ENCODE measurements at places on chromosomes 4 and X. TPM values are rescaled to one million over a fixed set of nuclear protein-coding genes. Genes with fewer than 3 reads are reported as not detected.

DNA sequence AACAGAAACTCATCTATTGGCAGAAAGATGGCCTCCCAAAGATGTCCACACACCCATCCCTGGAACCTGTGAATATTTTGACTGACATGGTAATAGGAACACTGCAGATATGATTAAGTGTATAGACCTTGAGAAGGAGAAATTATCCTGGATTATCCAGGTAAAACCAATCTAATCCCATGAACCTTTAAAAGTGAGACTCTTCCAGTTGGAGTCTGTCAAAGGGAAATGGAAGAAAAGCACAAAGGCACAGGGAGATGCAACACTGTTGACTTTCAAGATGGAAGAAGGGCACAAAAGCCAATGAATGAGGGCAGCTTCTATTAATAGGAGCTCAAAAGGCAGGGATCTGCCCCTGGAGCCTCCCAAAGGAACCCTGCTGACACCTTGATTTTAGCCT lies 83.0 kb downstream of the AMELX start:
- no peak for DNase-seq

DNA sequence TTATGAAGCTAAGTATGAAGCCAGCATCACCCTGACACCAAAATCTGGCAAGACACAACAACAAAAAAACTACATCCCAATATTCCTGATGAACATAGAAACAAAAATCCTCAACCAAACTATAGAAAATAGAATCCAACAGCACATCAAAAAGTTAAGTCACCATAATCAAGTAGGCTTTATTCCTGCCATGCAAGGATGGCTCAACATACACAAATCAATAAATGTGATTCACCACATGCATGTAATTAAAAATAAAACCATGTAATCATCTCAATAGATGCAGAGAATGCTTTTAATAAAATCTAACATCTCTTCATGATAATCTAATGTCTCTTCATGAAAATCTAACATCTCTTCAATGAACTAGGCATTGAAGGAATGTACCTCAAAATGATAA lies 249.4 kb upstream of the GK2 start:
- no peak for DNase-seq

DNA sequence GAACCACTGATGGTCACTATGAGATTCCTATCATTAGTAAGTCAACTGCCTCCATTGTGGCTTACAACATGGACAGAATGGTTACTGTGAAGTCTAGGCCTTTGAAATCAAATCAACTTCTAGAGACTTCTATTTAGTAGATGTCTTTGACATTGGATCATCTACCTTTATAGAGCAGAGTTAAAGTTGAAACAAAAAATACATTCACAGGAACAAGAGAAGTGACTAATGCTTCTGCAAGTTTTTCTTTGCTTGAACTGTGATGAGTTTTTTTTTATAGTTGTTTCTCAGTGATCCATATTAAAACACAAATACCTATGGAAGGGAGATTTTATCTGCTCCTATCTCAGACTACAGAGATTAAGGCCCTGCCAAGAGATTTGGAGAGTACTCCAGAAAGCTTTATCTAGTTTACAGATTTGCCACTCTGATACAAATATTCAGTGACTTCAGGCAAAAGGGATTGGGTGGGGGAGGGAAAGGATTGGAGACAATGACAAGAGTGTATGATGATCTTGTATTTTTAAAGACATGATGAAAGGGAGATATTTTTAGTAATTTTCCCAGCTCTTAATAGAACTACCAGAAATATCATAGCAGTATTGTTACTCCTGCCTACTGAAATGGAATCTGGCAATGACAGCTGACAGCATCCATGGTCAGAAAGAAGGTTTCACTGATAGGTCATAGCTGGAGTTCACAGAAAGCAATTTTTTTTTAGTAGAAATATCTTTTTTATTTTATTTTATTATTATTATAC lies 16.0 kb upstream of the EPGN start:
- DNase-seq: no peak

DNA sequence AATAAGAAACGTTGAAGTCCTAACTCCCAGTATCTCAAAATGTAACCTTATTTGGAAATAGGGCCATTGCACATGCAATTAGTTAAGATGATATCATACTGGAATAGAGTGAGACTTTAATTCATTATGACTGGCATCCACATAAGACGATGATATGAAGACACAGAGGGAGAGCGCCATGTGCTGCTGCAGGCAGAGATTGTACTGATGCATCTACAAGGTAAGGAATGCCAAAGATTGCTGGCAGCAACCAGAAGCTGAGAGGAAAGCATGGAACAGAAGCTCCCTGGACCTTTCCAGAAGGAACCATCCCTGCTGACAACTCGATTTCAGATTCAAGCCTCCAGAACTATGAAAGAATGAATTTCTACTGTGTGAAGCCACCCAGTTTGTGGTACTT lies 697.0 kb upstream of the INTU start:
- DNase-seq: no peak

Gene GYPE
- total RNA-seq: not detected

Gene COX7B
- total RNA-seq: 472 TPM

- no peak for DNase-seq
Measured at GRCh38 chrX:3134316-3134945, 93.2 kb downstream of the ARSF start.

GRCh38 chr4:22984390-22984789 lies 291.7 kb downstream of the GBA3 start:
- no peak for DNase-seq

Gene MAGEA2
- not detected for total RNA-seq

DNA sequence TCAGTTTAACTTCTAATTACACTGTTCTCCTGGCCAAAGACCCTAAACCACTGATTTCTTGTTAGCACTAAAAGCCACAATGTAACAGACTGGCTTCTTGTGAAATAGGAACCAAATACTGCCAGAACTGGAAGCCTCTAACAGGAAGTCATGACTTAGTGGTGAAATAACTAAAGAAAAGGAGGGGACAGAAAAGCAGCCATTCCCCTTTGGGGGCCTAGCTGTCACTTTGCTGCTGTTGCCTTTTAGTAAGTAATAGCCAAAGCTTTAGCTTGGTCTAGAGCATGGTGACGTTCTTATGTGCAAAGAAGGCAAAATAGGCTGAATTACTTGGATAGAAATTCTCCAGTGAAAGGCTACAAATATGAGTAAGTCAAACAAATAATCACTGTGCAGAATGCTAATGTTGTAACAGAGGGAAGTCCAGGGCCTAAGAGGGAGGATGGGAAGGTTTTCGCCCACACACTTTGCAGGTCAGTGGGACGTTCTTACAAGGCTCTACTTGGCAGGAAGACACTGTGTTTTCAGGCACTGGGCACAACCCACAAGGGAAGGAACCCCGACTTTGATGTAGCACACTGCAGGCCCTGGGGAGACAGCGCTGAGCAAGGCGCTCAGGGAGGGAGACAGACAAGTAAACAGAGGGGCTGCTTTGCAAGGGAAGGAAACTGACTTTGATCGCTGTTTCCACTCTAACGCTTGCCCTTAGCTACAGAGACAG lies 16.7 kb downstream of the GAB3 start:
- DNase-seq: no peak

Gene TSPAN7
- total RNA-seq: 122 TPM

- no peak for DNase-seq
Measured at GRCh38 chrX:55130481-55130880, 41.7 kb downstream of the PAGE2 start.

DNA sequence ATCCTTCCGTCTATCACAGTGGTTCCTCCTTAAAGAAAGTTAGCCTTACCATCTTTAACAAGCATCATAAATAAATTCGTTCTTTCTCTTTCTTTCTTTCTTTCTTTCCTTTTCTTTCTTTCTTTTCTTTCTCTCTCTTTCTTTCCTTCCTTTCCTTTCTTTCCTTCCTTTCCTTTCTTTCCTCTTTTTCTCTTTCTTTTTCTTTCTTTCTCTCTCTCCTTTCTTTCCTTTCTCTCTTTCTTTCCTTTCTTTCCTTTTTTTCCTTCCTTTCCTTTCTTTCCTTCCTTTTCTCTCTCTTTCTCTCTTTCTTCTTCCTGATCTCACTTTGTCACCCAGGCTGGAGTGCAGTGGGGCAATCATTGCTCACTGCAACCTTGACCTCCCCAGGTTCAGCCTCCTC lies 60.4 kb downstream of the ENPP6 start:
- no peak for DNase-seq

DNA sequence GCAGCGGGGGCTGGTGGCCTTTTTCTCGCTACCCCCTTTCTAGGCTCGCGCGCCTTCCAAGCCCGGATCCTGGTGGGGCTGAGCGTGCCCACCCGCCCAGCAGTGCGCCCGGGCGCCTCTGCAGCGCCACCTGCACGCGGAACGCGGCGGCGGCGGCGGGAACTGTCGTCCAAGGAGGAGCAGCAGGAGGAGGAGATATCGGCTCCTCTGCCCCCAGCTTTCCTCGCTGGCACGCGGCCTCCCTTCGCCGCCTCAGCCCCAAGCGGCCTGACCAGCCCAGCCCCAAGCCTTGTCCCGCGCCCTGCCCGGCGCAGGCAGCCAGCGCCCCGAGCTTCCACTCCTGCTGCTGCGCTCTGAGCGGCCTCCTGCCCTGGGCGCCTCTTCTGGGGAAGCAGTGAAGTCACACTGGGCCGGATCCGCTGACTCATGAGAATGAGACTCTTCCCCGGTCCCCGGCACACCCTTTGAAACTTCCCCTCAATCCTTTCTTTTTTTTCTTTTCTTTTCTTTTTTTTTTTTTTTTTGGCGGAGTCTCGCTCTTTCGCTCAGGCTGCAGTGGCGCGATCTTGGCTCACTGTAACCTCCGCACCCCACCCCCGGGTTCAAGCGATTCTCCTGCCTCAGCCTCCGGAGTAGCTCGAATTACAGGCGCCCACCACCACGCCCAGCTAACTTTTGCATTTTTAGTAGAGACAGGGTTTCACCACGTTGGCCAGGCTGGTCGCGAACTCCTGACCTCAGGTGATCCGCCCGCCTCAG lies 10.6 kb upstream of the ELF4 start:
- DNase-seq: peak; percentile 88

Gene DDX53
- total RNA-seq: not detected

DNA sequence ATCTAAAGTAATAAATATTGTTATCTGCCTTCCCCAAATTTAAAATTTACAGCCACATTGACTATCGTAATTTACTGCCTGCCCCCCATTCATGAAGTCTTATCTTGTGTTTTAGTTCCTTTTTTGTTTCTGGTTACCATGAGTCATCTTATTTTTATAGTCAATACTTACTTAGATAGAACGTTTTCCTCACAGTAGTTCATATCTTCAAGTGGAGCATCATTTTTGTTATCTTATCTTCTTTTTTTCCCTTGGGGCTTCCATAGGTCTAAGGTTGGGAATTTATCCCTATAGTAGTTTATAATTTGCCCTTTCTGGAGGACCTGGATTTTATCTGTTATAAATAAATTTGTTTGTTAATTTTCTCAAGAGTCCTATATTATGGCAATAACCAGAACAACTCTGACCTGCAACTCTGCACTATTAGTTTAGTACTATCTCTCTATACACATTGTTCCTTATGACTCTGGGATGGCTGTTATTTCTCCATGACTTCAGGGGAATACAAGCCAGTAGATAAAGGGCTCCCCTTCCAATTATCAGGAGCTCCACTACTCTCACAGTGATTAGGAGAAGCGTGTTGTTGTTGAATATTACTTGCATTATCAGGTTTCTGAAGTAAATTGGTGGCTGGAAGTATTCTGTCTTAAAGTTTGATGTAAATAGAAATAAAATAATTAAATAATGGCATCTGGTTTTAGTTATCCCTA lies 330.6 kb downstream of the GALNTL6 start:
- DNase-seq: no peak

Gene FGF13
- 12.7 TPM for total RNA-seq

Gene NXF2B
- not detected for total RNA-seq

GRCh38 chr4:54837576-54838140 lies 179.9 kb downstream of the KIT start:
- DNase-seq: no peak

Gene XAGE1A
- total RNA-seq: not detected
